ENCODE measurements at places on chromosomes 4 and X. TPM values are rescaled to one million over a fixed set of nuclear protein-coding genes. Genes with fewer than 3 reads are reported as not detected.

DNA sequence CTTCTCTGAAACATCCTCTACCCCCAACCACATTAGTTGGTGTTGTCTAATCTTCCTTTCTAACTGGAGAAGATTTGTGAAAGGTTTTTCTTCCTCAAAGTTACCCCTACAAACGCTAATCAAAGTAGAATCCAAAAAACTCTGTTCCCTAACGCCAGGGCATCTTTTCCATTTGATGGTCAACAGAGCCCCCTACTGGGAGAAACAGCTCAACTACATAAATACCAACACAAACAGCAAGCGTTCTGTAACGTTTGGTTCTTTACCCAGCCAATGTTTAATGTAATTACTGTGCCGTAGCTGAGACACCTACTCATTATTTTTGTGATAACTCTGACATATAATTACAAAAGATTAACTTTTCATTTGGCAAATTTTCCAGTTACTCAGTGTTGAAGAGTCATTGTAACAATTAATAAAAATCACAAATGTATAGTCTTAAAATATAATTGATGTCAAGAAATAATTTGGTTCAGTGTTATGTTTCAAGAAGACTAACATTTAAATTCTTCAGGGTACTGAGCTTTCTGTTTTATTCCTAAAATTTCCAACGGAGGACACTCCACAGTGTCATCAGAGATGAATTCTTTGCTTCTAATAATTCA, 94.9 kb upstream of the TBC1D9 start:
- peak; percentile 92 for DNase-seq

DNA sequence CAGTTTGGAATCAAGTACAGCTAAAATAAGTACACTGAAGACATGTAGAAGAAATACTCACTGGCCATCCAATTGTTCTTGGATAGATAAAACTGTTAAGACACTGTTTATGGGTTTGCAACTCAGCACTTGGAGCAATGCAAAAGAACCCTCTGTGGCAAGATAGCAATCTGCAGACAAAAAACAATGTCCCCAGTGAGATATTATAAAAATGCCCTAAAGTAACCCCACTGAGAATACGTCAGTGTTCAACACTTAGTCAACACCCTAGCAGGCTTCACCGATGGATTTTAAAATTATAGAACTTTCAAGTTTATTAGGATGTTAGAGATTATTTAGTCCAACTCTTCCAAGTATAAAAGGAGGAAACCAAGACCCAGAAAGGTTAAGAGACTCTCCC, 47.5 kb upstream of the NDP start:
- DNase-seq: no peak

- DNase-seq: no peak
These were observed 24.3 kb downstream of the MAGEB17 start for GRCh38 chrX:16191605-16192004.

- DNase-seq: no peak
These were observed 21.7 kb downstream of the UGDH start for GRCh38 chr4:39505581-39505980.

DNA sequence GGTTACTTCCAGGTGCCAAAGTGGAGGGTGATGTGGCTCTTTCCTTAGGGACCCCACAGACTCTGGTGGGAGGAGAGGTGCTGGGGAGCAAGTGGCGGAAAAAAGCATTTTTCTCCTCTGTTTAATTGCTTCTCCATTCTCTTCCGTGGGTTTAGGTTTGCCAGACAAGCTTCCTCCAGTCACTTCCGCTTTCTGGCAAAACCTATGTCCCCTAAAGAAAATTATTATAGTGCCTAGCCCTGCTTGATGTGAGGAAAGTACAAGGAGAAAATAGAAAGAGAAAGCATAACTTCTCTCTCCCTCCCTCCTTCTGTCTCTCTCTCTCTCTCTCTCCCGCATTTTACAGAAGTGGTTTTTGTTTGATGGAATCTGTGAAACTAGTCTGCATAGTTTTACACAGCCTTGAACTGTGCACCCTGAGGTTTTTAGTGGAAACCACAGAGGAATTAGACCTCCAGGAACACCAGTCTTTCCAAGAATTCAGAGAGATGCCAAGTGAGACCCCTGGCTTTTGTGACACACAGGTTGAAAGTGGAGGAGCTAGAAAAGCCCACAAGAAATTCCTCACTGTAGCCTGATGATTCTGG, 231.1 kb upstream of the ANXA3 start:
- no peak for DNase-seq

The RASGEF1B gene
- 78.6 TPM for total RNA-seq

DNA sequence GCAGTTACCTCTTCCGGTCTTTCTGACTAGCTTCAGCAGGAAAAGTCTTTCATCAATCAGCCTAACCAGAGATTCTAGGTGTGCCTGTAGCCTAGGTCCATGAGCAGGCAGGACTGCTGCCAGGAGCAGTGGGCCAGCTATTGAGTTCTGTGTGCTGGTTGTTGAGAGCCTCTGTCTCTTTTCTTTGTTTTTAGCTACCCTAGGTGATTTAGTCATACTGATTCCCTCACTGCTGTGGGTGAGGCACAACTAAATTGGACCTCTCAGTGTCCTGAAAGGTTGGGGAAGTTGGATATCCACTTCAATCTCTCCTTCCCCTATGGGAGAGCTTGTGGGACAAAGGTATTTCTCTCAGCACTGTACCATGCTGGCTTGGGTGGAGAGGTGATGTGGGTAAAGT, 354.9 kb downstream of the GPAT3 start:
- DNase-seq: no peak

The IGSF1 gene
- total RNA-seq: 12.3 TPM

The RBM41 gene
- total RNA-seq: 20.7 TPM

The VCX3A gene
- 0.33 TPM for total RNA-seq

- DNase-seq: no peak
These were observed 24.0 kb upstream of the SCML1 start for GRCh38 chrX:17713288-17713687.

Data from spinal cord (tissue), 10 donors.